ENCODE measurements at places on chromosomes 2 and 18.

GRCh38 chr2:46500801-46501200 lies 21.4 kb downstream of the TMEM247 start:
- DNase-seq, result no peak

- no peak for DNase-seq
These were observed 1.8 kb upstream of the FAM124B start for GRCh38 chr2:224403657-224404056.

- DNase-seq, result no peak
These were observed 29.3 kb downstream of the ZC3H15 start for GRCh38 chr2:186515376-186515775.

DNA sequence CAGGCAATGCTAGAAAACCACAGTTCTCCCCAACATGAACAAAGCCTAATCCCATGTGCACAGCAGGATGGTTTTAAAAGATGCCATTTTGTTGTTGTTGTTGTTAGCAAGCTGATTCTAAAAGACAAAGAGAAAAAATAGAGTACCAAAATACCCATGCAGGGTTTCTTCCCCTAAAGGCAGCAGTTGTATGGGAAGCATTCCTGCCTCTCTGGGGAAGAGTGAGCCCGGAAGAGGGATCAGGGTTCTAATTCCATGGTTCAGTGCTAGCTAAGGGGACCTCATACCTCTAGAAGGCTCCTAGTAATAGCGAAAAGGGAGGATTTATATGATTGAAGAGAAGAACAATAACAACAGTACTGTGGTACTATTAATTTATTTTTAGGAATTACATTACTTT lies 327.6 kb downstream of the DPP10 start:
- no peak for DNase-seq

DNA sequence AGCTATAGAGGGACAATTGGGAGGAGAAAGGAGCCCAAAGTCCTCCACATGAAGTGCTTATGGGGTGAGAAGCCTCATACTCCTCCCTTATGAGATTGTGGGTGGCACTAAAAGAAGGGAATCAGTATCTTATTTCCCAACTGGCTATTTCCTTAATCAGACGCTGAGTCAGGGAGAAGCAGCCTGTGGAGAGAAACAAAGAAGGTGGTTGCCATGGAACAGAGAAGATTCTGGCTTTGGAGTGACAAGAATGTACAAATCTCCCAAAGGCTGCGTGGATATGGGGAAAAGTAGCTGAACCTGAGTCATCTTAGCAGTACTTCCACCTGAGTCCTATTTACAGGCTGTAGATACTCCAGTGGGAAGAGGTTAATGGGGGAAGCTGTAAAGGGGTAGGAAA lies 115.8 kb upstream of the CWC22 start:
- no peak for DNase-seq

DNA sequence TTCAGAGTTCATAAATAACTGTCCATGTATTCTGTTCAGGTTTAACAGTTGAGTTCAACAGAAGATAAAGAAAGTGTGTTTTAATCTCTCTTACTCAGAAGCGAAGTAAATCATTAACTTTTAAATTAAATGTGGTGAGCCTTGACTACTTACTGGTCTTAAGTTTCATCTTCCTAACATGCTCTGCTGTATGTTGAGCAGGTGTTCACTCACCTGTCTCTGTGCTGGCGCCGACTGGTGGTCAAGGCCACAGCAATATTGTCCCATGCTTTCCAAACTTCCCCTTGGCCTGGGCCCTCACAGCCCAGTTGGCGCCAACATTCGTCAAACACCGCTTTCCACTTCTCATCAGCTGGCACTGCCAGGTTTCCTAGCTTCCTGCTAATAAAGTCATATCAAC lies 17.0 kb upstream of the MPP4 start:
- no peak for DNase-seq

DNA sequence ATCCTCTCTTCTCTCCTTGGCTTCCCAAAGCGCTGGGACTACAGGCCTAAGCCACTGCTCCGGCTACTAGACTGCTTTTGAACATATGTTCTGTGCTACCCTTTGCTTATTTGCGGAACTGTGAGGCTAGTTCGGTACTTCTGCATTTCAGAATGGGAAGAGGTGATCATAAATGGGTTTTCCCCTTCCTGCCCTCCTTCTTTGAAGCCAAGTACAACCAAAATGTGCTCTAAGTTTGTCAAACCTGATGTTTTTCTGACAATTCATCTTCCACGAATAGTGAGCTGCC lies 1.7 kb upstream of the ESCO1 start:
- DNase-seq, result no peak

DNA sequence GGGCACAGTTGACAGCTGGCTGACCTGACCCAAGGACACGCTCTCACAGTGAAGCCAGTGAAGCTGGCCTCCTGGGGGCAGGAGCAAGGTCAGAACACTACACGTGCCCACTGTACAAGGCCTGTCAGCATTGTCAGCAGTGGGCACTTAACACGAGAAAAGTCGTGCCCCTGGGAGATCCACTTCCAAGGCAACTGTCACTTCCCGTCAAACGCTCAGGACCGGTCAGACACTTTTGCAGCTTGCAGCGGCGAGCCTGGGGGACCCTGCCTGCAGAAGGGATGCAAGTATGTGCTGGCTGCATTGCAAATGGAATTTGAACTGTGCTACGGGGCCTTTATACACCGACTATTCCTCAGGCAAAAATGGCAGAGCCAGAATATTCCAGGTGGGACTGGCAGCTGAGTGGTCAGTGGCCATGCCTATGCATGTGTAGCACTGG lies 176.2 kb downstream of the BCL2 start:
- DNase-seq, result no peak

DNA sequence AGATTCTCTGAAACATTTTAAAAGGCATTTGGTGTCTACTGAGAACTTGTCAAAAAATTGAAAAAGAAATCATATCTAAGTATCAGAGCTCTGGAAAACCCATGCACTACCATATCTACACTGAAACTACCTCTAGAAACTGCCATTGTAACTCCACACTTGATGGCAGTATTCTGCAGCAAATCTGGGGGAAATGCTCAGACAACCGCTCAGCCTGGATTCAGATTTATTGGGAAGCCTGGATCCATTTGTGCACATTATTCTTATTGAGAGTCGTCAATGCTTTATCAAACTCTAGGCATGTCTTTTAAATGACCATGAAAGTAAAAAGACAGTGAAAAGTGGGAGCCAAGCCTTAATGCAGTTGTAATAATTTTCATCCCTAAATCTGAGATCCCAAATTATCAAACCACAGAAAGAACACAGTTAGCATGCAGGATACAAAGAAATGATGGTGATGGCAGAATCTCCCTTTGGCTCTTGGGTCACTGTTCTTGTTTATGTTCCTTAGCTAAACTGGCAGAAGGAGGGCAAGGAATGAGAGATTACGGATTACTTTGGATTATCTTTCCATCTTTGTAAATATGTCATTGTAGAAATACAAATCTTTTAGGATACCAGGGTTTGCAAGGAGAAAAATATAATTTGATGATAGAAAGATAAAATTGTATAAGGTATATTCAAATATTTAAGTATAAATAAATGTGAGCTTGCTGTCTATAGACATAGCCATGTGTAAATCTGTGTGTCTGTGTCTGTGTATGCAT lies 512.1 kb upstream of the SYT4 start:
- DNase-seq, result no peak

GRCh38 chr2:241248897-241249296 lies 60.4 kb downstream of the ANO7 start:
- DNase-seq, result no peak

DNA sequence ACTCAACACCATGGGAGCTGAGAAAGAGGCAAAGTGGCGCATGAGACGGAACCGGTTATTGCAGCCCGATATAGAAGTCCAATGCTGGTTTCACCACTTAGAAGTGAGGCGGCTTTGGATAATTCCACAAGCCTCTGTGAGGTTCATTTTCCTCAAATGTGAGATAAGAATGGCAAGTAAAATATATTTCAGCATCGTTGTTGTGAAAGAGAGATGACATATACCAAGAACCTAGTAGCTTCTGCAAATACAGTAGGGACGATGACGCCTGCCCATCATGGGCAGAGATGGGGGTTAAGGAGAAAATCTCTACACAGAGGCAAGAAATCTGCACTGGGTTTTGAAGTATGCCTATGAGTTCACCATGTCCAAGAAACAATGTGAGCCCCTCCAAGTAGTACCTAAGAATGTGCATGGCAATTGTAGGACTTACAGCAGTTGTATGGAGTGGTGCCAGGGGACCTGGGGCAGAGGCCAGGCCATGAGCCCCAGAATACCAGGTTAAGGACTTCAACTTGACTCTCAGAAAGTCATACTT lies 352.0 kb downstream of the RNF144A start:
- DNase-seq, result no peak

GRCh38 chr2:27914041-27914804 lies 23.7 kb downstream of the BABAM2 start:
- no peak for DNase-seq

DNA sequence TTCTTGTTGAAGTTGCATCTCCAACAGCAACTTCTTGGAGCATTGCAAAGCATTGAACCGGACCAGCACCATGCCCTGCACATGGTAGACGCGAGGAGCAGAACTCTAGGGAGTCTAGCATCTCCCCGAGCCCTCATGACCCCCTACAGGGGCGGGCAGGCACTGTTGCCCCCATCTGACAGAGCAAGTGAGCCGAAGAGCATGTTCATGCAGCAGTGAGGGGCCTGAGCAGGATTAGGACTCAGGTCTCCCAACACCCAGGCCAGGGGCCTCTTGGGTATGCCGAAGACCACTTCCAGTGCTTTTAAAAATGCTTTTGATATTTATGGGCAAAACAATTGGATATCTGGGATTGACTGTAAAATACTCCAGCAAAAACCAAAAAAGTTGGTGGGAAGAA lies 163.3 kb downstream of the TFCP2L1 start:
- no peak for DNase-seq

DNA sequence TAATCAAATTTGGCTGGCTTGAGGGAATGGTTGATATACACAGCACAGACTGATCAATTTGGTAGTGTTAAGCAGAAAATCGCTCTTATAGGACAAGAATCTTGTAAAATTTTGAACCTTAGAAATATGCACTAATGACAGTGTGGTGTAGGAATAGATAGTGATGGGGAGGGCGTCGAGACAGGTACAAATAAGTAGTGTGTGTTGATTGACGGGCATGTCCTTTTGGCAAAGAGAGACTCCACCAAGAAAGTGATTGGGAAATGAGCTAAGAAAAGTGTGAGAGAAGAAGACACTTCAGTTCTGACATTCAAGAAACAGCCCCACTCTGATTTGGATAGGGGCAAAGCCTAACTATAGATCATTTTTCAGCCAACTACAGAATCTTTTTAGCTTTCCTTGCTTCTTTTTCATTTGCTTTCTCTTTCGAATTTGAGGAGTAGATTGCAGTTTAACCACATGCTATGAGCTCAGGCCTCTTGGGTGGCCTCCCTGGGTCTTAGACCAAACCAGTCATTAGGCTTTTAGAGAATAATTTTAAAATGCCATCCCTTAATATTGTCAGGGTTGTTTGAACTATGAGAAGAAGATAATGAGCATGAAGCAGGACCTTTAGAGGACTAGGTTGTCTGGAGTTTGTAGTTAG lies 127.1 kb downstream of the CERS6 start:
- no peak for DNase-seq

GRCh38 chr18:38007676-38008330 lies 442.2 kb upstream of the CELF4 start:
- no peak for DNase-seq

DNA sequence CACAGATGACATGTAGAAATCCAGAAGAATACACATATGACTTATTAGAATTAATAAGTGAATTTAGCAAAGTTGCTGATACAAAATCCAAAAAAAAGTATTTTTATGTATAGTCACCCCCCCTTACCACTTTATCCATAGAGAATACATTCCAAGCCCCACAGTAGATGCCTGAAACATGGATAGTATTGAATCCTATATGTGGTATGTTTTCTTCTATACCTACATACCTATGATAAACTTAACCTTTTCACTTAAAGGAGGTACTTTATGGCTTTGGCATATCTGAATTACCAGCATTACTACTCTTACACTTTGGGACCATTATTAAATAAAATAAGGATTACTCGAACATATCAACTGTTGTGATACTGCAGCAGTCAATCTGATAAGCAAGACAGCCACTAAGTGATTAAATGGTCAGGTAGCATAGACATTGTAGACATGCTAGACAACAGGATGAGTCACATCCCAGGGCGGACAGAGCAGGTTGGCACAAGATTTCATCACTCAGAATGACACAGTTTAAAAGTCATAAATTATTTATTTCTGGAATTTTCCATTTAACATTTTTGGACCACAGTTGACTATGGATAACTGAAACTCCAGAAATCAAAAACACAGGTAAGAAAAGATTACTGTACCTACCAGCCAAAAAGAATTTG lies 208.2 kb upstream of the CHAC2 start:
- DNase-seq, result no peak

DNA sequence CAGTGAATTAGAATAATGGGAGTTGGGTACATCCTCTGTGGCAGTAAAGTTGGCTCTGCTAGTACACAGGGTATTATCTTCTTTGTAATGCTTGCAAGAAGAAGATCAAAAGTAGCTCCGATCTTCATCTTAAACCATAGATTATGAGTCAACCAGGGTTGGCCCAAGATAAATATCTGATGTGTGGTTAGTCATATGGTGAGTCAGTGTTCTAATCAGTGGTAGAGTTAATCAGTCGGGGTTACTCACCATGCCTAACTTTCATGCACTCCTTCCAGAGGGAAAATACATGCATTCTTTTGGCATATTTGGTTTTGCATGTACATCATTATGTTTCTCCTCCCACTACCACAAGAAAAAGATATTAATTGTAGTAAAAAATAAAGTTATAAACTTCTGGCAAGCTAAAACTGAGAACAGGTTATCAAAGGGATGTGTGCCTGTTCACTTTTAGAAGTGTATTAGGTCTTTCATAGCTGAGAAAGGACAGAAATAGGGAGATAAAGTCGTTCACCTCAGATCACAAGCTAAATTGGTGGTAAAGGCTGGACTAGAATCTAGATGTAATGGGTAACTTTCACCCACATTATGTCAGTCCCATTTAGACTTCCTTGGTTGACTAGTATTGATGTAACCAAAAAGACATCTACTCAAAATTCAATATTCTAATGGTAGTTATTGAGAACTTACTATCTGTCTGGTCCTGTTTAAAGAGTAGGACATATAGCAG lies 684.4 kb downstream of the IRS1 start:
- no peak for DNase-seq
